ENCODE measurements at places on chromosomes 12 and 14.

- DNase-seq = no peak
Observed at GRCh38 chr12:25558586-25558985, 5.5 kb upstream of the LMNTD1 start.

DNA sequence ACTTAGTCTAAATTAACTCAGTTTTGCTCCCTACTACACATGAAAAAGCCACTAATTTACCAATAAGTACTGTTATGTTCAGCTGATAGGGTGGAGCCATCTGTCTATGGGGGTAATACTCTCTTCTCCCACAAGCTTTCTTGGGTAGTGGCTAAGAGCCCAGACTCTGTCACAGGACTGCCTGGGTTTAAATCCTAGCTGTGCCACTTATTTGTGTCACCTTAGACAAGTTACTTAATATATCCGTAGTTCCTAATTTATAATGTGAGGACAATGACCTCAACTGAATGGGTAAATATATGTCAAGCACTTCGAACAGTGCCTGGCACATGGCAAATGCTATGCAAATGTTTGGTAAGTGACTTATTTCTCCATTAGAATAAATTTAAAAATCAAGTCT, 185.6 kb downstream of the DACT1 start:
- no peak for DNase-seq

DNA sequence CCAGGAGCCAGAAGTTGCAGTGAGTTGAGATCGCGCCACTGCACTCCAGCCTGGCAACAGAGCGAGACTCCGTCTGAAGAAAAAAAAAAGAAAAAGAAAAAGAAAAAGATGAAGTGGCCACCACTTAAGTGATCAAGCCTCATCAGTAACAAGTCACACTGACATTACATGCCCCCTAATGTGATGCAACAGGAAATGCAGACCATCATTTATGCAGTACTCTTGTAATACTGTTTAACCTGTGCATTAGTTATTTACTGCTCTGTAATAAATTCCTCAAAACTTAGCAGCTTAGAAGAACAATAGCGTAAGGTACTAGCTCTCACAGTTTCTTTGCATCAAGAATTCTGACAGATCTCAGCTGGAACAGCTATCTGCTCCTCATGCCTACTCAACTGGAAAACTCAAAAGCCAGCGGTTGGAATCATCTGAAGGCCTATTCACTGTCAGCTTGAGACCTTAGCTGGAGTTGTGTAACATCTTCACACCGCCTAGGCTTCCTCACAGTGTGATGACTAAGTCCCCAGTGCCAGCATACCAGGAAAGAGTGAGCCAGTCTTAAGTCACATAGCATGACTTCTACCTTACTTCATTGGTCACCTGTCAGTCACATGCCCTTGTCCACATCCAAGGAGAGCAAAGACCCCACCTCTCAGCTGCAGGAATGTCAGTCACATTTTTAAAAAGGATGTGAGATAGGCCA, 31.5 kb downstream of the EPS8 start:
- no peak for DNase-seq

GRCh38 chr14:101135796-101136742, 232.5 kb upstream of the RTL1 start:
- no peak for DNase-seq

GRCh38 chr12:21860534-21860933, 80.7 kb downstream of the ABCC9 start:
- DNase-seq = no peak

- DNase-seq = no peak
Observed at GRCh38 chr12:78315028-78315427, 484.3 kb downstream of the NAV3 start.

- DNase-seq = no peak
Observed at GRCh38 chr12:28951935-28952334, 197.1 kb upstream of the FAR2 start.

DNA sequence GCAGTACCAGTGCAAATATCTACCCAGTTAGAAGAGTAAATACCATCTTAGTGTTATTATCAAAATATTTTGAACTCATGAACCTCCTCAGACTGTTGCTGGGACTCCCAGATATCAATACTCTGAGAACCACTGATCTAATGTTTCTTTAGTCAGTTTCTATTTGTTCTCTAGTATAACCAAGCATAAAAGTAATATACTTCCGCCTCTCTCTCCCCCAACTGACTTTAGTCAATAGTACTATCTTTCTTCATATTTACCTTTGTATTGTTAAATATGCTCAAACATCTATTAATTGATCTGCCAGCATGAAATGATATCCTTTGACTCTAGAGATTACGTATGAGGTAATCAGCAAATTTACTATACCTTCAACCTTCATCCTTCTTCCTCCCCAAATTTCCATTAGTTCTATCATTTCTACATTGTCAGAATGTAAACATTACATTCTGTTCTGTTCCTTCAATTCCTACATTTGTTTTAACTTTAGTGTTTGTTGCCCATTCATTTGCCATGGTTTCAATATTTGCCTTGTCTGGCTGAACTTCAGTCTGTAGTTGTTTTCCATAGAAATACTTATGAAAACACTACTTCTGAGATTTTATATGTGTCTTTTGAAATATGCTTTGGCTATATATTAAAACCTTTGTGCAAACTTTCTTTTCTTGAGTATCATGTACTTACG, 192.5 kb upstream of the PDE3A start:
- DNase-seq = no peak

GRCh38 chr12:14138495-14138894, 157.1 kb upstream of the GRIN2B start:
- DNase-seq = no peak

DNA sequence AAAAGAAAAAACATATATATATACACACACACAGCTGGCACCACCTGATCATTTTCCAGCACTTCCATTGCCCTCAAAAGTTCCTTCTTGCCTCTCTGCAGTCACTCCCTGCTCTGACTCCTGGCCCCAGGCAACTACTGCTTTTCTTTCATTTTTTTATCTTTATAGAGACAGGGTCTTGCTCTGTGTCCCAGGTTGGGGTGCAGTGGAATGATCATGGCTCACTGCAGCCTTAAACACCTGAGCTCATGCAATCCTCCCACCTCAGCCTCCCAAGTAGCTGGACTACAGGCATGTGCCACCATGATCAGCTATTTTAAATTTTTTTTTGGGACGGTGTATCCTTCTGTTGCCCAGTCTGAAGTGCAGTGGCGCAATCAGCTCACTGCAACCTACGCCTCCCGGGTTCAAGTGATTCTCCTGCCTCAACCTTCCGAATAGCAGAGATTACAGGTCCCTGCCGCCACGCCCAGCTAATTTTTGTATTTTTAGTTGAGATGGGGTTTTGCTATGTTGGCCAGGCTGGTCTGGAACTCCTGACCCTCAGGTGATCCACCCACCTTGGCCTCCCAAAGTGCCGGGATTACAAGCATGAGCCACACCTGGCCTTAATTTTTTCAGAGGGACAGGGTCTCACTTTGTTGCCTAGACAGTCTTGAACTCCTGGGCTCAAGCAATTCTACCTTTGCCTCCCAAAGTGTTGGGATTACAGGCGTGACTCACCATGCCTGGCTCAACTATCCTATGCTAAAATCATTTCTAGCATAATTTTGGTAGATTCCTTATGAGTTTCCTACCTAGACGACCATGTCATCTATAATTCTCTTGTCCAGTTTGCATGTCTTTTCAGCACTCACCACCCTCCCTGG, 7.8 kb downstream of the HSP90AA1 start:
- DNase-seq = no peak

- DNase-seq = no peak
Observed at GRCh38 chr14:69004731-69005431, 25.8 kb upstream of the ACTN1 start.

GRCh38 chr12:40742041-40742440, 49.8 kb downstream of the CNTN1 start:
- no peak for DNase-seq

DNA sequence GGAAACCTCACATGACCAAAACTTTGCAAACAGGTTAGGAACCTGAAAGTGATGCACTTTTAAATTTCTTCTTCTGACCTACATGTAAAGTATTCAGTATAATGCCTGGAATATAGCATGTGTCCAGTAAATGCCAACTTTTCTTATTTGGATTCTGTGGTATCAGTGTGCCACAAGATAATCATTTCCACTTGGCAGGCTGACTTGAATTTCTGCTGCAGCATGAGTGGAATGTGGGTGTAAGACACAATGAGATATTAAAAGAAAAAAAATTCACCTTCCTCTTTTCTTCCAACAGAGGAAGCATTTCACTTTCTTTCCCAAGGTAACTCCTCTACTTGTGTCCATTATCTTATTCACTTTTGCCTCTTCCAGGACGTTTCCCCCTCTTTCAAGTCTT, 141.9 kb upstream of the PRKD1 start:
- no peak for DNase-seq

GRCh38 chr14:50067723-50068495, 48.5 kb downstream of the VCPKMT start:
- no peak for DNase-seq

GRCh38 chr14:68580096-68580645, 212.7 kb downstream of the ZFP36L1 start:
- DNase-seq = no peak

- DNase-seq = no peak
Observed at GRCh38 chr12:51592034-51592705, 1.1 kb downstream of the SCN8A start.

DNA sequence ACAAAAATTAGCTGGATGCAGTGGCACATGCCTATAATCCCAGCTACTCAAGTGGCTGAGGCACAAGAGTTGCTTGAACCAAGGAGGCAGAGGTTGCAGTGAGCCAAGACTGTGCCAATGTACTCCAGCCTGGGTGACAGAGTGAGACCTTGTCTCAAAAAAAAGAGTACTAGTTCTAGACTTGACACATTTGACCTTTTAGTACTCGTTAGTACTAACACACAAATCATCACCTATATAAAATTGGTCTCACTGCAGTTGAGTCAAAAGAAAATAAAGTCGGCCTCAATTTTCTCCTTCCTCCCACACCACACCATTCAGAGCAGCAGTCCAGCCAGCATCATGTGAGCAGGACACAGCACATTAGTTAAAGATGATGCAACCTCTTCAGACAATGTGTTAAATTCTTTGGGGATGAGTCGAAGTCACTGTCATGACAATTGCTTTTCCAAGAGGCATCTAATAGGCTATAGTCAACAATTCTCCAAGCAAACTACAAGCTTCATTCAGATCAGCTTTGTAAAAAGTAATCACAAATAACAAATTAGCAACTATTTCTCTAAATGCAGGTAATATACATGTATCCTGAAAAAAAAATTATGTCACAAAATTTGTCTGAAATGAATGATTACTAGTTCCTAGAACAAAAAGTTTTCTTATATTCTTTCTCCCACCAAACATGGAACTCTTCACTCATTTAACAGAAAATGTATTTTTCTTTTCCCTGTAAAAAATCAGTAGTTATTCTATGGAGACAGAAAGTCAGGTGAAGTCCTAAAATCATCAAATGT, 55.6 kb downstream of the CLIP1 start:
- DNase-seq = no peak

GRCh38 chr12:120412421-120412820, 25.5 kb upstream of the COX6A1 start:
- DNase-seq = no peak

DNA sequence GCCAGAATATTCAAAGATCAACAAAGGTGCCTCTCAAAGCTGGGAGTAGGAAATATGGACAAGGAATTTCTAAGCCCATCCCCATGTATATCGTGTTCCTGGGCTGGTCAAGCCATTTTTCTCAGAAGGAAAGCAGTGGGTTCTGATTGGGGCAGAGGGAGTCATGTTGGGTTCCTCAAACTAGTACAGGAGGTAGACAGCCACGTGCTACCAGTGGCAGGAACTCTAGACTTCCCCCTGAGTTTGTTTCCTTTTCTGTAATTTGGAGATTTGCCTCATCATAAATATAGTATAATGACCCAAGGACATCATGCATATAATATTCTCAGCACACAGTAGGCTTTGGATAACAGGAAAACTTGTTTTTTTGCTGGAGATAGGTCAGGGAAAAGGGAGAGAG, 16.4 kb upstream of the PLEKHH1 start:
- no peak for DNase-seq

- DNase-seq = no peak
Observed at GRCh38 chr14:33393231-33393894, 454.7 kb downstream of the NPAS3 start.

DNA sequence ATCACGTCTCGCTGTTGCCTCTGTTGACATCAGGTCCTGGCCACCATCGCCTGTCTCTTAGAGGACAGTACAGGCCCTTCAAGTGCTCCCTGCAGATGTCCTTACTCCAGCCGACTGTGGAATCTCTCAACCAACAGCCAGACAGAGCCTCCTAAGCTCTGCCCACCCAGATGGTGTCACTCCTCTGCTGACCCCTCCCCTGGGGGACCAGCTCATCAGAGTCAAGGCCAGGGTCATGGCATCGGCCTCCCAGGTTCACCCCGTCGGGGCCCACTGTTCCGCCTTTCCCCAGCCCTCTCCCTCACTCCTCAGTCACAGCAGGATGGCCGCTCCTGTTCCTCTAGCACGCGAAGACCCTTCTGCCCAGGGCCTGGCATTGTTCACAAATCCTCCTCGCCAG, 157.3 kb upstream of the TMEM132C start:
- no peak for DNase-seq

Data from activated T-helper 1 cell treated with anti-CD3 and anti-CD28 coated beads, Interleukin-2, amount 50 U/mL, for 16 hours (primary cell).